Fibroblast of mammary gland (primary cell): ENCODE measurements at places on chromosomes 7 and 10.

GRCh38 chr7:104845557-104845956, 168.4 kb upstream of the KMT2E start:
- DNase-seq: no peak

DNA sequence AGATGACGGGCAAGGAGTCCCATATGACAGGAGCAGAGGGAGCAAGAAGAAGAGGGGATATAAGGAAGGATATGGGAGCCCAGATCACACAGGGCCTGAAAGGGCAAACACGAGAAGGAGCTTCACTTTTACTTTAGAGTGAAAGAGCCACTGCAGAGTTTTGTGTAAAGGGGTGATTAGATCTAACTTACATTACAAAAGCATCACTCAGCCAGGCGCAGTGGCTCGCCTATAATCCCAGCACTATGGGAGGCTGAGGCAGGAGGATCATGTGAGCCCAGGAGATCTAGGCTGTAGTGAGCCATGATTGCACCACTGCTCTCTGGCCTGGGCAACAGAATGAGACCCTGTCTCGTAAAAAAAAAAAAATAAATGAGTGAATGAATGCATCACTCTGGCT, 91.1 kb downstream of the MPP7 start:
- no peak for DNase-seq

GRCh38 chr10:79300711-79301110, 46.6 kb upstream of the PPIF start:
- no peak for DNase-seq

GRCh38 chr10:11636697-11637303, 25.4 kb upstream of the USP6NL start:
- no peak for DNase-seq

DNA sequence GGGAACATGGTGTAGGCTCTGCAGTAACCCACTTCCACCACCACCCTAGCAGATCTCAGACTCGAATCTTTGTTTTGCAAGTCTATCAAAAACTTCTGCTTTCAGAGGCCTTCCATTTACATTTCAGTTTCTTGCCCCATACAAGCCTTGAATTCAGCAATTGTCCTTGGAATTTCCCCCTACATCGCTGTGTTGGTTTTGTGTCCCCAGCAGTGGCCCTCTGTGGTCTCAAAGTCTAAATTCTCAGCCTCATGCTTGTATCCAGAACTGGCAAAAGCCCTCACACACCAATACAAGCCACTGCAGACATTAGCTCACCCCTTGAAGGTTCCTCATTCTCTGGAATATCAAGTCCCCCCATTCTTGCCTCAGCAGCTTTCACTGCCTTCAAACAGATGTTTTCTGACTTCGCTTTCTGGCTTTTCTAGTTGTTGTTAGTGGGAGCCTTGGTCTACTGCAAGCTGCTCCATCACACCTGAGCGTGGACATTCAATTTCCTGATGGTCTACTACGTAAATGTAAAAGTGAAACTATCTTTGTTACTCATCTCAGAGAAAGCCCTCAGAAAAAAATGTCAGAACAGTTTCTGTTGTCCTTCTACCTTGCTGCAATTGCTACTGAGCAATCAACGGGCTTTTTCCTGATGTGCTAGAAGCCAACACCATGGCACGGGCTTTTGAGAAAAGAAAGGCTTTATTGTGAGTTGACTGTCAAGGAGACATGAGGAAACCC, 1.8 kb upstream of the NUB1 start:
- no peak for DNase-seq

- DNase-seq: no peak
Observed at GRCh38 chr10:44419790-44420549, 35.1 kb upstream of the CXCL12 start.

GRCh38 chr10:70542565-70542938, 60.0 kb downstream of the PRF1 start:
- DNase-seq: no peak

DNA sequence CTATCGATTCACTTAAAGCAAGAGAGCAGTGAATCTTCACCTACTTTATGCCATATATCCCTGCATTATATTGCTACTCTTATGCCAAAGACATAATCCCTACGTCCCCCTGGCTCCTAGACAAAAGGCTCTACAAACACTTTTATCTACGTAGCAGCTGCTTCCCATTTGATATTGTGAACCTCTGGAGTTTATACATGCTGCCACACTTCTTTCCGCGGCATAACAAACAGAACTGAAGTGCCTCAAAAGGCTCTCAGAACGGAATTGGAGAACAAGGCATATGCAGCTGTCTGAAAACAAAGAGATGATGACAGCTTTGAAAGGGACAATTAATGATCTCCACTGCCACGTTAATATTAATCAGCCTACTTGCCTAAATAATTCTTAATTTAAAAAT, 985.6 kb upstream of the LRRN3 start:
- no peak for DNase-seq

DNA sequence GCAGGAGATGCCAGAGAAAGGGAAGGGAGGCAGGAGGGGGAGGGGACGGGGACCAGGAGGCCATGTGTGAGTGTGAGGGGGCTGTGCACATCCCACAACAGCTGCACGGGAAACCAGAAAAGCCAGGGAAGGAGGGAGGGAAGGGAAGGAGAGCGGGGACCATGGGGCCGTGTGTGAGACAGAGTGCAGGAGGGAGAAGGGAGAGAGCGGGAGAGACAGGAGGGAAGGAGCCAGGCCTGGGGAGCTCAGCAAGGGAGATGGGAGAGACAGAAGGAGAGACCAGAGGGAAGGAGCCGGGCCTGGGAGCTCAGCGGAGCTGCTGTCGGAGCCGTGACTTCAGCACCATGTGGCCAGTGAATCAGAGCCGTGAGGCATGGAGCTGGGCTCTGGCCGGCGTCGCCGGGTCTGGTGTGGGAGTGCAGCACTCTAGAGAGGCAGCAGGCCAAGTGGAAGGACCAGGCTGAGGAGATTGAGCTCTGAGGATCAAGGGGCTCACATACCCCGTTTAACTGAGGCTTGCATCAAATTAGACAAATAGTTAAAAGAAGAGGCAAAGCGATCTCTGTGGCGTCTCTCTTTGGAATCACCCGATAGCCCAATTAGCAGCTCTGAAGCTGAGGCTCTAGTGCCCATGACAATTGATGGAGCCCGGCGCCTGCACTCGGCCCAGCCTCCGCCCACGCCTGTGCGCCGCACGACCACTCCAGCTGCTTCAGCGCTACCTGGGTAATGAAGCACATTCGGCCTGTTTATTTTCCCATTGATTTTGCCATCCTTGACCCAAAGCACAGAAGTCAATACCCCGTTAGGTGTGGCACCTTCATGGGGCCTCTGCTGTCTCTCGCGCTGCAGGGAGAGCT, 150.4 kb downstream of the MAD1L1 start:
- DNase-seq: peak; percentile 90

DNA sequence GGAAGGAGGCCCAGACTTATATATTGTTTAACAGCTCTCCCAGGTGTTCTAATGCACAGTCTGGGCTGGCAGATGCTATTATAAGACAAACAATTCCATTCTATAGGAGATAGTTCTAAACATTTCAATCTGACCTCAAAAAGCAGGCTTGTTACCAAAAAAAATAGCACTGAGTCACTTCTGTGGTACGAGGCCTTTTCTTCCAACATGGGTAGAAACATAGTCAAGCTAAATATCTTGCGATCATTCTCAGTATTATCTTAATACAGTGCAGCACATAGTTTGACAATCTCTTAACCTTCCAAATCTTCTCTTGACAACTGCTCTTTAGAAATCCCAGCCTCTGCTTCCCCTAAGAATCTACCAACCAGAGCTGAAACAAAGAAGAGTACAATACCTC, 46.6 kb upstream of the MKX start:
- peak; percentile 8 for DNase-seq

- no peak for DNase-seq
Observed at GRCh38 chr7:3042861-3043489, 692 bp downstream of the CARD11 start.

GRCh38 chr7:157560710-157561522, 224.1 kb downstream of the DNAJB6 start:
- no peak for DNase-seq

GRCh38 chr10:230758-231157, 95.5 kb downstream of the ZMYND11 start:
- DNase-seq: peak; percentile 15

DNA sequence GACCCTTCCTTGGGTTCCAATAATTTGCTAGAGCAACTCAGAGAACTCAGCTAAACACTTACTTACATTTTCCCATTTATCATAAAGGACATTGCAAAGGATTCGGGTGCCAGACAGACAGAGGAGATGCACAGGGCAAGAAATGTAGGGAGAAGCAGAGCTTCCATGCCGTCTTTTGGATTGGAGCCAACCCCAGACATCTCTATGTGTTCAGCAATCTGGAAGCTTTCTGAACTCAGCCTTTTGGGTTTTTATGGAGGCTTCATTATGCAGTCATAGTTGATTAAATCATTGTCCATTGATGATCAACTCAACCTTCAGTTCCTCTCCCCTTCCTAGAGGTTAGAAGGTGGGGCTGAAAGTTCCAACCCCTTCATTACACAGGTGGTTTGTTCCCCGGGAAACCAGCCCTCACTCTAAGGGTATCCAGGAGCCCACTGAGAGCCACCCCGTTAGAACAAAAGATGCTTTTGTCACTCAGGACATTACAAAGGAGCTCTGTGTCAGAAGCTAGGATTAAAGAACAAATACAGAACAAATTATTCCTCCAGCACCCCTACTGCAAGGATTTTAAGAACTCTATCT, 211.9 kb upstream of the VSTM2A start:
- DNase-seq: no peak

GRCh38 chr10:3095373-3096139, 28.2 kb downstream of the PFKP start:
- DNase-seq: peak; percentile 100

GRCh38 chr7:103921692-103922091, 67.8 kb downstream of the RELN start:
- no peak for DNase-seq

GRCh38 chr7:131235489-131236317, 92.0 kb upstream of the MKLN1 start:
- DNase-seq: peak; percentile 99

GRCh38 chr7:66873476-66873875, 47.5 kb upstream of the TMEM248 start:
- no peak for DNase-seq

GRCh38 chr7:42502022-42502421, 265.0 kb upstream of the GLI3 start:
- peak; percentile 84 for DNase-seq

- DNase-seq: no peak
Observed at GRCh38 chr7:14886533-14886932, 16.0 kb downstream of the DGKB start.

DNA sequence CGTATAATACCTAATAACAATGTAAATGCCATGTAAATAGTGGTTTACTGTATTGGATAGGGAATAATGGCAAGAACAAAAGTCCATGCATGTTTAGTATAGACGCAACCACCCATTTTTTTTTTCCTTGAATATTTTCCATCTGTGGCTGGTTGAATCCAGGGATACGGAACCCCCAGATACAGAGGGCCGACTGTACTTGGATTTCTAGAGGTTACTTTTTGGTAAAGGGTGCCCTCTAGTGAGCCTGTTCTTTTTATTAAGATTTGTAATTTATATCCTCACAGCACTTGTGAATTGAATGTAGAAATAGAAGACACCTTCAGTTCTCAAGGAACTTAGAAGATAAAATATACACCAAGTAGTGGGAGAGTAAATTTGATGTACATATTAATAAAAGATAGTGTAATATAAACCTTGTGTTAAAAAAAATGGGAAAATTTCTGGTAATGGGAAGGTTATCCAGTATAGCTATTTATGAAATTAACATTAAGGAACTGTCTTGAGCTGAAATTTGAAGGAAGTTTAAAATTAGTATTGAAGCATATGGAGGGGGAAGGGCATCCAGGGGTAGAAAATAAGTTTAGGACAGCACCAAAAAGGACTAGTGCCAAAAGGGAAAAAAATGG, 32.0 kb downstream of the EXOC6 start:
- peak; percentile 60 for DNase-seq

GRCh38 chr10:7424315-7424714, 13.5 kb upstream of the SFMBT2 start:
- no peak for DNase-seq

- peak; percentile 23 for DNase-seq
Observed at GRCh38 chr7:91491868-91492267, 227.6 kb downstream of the FZD1 start.

DNA sequence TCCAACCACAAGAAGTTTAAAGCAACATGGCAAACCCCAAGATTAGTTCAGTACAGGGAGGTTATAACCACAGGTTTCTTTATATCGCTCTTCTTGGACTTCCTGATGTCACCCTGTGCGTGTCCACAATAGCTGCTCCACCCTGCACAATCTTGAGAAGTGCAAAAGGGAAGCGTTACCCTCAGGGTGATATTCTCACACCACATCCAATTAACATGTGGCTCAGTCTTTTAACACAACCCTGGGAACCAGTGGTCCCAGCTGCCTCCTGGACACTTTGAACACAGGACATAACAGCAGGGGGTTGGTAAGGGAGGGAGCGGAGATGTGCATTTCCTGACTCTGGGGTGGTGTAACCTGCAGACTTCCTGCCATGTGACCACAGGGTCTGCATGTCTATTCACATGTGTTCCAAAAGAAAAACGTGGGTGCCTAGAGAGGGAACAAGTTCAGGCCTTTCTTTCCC, 64.6 kb downstream of the GSAP start:
- no peak for DNase-seq

DNA sequence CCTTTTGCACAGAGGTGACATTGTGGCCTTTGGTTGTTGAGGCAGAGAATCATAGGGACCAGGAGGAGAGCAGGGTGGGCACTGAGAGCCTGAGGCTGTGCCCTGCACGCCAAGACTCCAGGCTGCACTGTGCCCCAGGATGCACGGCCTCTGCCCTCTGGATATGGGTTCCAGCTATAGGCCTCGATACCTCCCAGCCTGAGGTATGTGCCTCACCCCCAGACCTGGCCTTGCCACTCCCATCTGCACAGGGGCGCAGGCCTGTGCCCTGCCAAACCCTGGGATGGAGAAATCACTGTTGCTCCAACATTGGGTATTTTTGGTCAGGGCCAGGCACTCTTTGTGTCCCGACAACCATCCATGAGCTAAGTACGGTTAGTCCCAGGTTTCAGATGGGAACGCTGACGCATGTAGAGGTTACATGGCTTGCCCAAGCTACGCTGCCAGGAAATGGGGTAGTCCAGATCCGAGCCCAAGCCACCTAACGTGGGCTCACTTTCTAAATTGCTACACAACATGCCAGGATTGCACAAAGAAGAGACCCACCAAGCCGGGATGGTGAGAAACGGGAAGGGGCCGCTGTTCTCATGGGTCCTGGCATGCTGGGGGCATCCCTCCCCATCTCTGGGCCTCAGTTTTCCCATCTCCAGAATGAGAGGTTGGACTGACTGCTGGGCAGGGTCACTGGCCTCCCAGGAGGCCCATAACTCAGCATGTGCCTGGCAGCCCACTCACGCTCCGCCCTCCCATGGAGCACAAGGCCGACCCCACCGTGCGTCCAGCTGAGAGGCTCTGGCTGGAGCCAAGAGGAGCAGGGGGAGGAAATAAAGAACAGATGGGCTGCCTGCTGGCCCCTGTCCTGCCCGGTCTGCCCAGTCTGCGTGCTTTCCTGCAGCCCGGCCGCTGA, 44.2 kb downstream of the ZCCHC24 start:
- DNase-seq: peak; percentile 94

- peak; percentile 29 for DNase-seq
Observed at GRCh38 chr7:114468844-114469243, 54.2 kb downstream of the FOXP2 start.

- DNase-seq: no peak
Observed at GRCh38 chr10:71748671-71749191, 24.6 kb downstream of the VSIR start.

GRCh38 chr7:12814107-12814506, 126.7 kb downstream of the ARL4A start:
- no peak for DNase-seq

GRCh38 chr10:22554461-22555182, 159.8 kb downstream of the PIP4K2A start:
- DNase-seq: peak; percentile 88
